ENCODE measurements at places on chromosomes 5 and 9.

DNA sequence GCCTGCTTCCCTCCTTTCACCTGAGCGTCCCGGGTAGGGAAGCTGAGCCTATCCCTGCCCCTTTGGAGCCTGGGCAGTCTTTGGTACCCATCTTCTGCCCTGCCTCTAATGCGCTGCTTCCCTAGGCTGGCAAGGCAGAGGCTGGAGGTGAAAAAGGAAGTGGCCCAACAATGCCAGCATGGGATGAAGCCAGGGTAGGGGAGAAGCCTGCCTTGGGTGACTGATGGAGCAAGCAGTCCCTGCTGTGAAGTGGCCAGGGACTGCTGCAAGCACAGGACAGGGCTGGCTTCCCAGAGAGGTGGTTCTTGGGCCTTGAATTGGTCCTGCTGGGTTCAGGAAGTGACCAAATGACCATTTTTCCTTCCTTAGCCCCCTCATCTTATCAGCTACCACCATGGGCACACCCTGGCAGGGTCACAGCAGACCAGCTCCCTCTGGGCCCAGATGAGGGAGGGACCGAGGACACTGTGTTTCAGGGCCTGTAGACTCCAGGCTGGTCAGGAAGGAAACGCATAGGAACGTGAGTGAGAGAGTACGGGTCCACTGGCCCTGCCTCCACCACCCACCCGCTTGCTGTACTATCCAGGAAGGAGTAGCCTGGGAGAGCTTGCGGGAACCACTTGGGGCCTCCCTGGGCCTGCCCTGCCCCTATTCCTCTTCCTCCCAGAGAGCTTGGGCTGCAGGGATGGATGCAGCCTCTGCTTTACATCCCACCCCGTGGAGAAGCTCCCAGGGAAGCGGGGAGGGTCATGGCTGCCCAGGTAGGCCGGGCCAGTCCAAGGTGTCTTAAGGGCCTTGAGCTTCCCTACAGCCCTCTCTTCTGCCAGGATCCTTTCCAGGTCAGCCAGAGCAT lies 102.6 kb downstream of the DAB2IP start:
- no peak for DNase-seq

DNA sequence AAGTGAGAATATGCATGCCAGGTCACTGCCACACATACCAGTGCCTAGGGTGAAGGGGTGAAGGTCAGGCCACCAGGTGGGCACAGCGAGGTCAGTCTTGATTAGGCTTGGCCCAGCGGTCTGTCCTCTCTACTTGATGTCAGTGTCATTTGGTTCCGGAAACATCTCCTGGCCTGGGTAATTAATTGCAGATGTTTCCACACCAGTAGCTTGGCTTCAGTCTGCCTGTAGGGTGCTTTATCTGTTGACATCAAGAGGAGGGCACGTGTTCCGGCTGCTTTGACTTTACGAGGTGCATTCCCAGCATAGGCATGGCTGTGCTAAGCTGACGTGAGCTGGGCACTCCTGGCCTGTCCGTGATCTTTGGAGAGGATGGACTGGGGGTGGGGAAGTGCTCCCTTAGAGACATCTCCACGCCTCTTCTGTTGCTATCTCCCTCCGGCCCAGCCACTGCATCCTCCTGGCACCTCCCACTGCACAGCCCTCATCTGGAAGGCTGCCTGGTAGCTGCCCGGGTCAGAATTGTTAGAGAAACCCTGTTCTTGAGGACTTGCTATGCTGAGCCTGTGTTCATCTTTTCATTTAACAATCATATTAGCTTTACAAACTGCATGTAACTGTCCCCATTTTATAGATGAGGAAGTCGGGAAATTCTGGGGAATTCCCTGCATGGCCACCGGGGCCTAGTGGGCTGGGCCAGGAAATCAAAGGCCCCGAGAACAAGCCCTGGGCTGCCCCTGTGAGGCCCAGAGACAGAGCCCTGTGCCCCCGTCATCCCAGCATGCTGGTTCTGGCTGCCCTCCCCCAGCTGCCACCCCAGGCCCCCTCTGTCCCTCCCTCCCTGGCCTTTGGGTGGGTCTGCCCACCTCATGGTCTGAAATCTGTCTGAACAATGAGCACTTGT lies 29.1 kb downstream of the JADE2 start:
- DNase-seq = peak; percentile 26

DNA sequence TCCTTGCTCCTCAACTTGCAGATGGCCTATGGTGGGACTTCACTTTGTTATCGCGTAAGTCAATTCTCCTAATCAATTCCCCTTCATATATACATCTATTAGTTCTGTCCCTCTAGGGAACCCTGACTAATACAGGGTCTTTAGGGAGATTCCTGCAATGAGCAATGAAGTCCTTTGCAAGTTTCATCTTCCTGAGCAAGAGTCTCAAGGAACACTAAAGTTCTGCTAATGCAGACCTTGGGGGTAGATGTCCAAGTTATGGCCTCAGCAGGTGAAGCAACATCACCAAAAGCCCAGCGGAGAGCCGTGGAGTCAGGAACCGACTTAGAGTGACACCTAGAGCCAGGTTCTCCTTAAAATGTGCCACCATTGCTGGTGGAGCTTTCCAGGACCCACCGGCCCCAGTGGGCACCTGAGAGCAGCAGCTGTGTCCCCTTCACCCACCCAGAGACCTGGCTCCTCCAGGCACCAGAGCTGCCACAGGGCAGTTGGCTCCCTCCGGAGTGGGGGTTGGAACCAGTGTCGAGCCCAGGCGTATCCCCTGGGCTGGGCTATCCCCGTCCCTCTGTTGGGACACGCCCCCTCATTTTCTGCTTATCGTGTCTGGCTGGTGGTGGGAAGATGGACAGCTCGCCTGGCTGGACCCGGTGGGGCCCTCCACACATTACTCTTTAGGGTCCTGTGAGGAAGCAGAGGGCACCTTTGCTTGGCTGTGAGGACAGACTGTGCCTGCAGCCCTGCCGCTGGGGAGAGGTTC lies 10.9 kb upstream of the FCN1 start:
- DNase-seq = no peak

- no peak for DNase-seq
Measured at GRCh38 chr5:143888912-143889311, 77.0 kb downstream of the HMHB1 start.

DNA sequence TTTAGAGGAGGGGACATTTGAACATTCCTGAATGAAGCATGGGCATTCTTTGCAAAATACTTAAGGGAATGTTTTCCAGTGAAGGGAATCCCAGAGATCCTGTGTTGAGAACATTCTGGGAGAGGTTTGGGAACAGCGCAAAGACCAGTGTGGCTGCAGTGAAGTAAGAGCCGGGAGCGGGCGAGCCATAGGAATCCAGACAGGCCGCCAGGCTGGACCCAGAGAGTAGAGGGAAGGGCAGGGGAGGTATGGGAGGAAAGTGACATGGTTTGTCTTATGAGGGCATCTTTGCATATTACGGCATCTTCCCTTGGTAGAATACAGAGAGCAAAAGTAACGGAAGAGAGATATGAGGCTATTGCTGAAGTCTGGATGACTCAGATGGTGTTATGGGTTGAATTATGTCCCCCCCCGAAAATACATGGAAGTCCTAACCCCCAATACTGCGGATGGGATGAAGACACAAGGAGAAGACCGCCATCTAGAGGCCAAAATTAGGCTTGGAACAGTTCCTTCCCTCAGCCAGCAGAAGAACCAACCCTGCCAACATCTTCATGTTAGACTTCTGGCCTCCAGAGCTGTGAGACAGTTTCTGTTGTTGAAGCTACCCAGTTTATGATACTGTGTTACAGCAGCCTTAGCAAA lies 268.2 kb downstream of the MAST4 start:
- DNase-seq = no peak

DNA sequence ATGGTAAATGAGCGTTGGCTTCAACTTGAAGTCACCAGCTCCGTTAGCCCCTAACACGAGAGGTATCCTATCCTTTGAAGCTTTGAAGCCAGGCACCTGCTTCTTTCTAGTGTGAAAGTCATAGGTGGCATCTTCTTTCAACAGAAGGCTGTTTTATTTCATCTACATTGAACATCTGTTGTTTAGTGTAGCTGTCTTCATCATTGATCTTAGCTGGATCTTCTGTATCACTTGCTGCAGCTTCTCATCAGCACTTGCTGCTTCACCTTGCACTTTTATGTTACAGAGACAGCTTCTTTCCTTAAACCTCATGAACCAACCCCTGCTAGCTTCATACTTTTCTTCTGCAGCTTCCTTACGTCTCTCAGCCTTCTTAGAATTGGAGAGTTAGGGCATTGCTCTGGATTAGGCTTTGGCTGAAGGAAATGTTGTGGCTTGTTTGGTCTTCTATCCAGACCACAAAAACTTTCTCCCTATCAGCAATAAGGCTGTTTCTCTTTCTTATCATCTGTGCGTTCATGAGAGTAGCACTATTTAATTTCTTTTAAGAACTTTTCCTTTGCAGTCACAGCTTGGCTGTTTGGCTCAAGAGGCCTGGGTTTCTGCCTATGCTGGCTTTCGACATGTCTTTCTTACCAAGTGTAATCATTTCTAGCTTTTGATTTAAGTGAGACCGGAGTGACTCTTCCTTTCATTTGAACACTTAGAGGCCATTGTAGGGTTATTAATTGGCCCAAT lies 47.2 kb downstream of the PCSK5 start:
- DNase-seq = no peak
